A549 treated with CpdA at 1 μM for 4 hours (cell line): ENCODE measurements at places on chromosomes 7 and 10. TPM values are rescaled to one million over a fixed set of nuclear protein-coding genes. Genes with fewer than 3 reads are reported as not detected.

Gene OR6B1
- total RNA-seq: not detected in 5 replicates

Gene CYP2E1
- total RNA-seq: 0.09 to 0.22 TPM (median 0.20 TPM) in 4 of 5 replicates, not detected in the other

Gene SEMA3C
- 36.6 to 78.1 TPM (median 58.9 TPM) in 5 replicates for total RNA-seq

Gene LHFPL3
- not detected in 5 replicates for total RNA-seq

Gene ASB13
- total RNA-seq: 19.5 to 25.3 TPM (median 20.6 TPM) in 5 replicates

Gene CHN2
- 0.11 TPM in 1 of 5 replicates, not detected in the others for total RNA-seq

Gene ANKRD1
- 4.4 to 8.4 TPM (median 6.5 TPM) in 5 replicates for total RNA-seq

Gene TACC2
- 86.1 to 99.3 TPM (median 87.8 TPM) in 5 replicates for total RNA-seq

Gene SLIT1
- 0.05 to 0.17 TPM (median 0.07 TPM) in 5 replicates for total RNA-seq

Gene OR2A12
- total RNA-seq: not detected in 5 replicates

Gene AKR1C8
- total RNA-seq: 0.19 to 0.31 TPM in 2 of 5 replicates, not detected in the others

Gene SPDYE1
- not detected in 5 replicates for total RNA-seq

Gene NPFFR1
- total RNA-seq: not detected in 5 replicates

Gene BZW2
- total RNA-seq: 93.8 to 102 TPM (median 97.3 TPM) in 5 replicates

Gene SFRP4
- 2.8 to 4.8 TPM (median 3.6 TPM) in 5 replicates for total RNA-seq

Gene METTL27
- 6.2 to 10.7 TPM (median 10.3 TPM) in 5 replicates for total RNA-seq

Gene TEX47
- total RNA-seq: not detected in 5 replicates

Gene SNCG
- total RNA-seq: 8.7 to 13.7 TPM (median 12.7 TPM) in 5 replicates

Gene RAPGEF5
- total RNA-seq: 0.05 to 0.43 TPM (median 0.09 TPM) in 5 replicates

Gene PTN
- not detected in 5 replicates for total RNA-seq

Gene PPP1R17
- not detected in 5 replicates for total RNA-seq

Gene OR9A2
- not detected in 5 replicates for total RNA-seq

Gene ZNF853
- total RNA-seq: 1.9 to 3.0 TPM (median 2.2 TPM) in 5 replicates
